ENCODE measurements at places on chromosomes 3 and 15. TPM values are rescaled to one million over a fixed set of nuclear protein-coding genes. Genes with fewer than 3 reads are reported as not detected.

Gene PLSCR5
- total RNA-seq: not detected

GRCh38 chr15:41396111-41396510, 6.2 kb downstream of the NDUFAF1 start:
- H3K4me3 ChIP-seq: no peak overlapping the region
- no peaks in the 10 kb centered on the region for H3K27me3 ChIP-seq
- H3K4me1 ChIP-seq: peaks cover 3% of the 10 kb centered on the region

- no peaks in the 10 kb centered on the region for H3K27me3 ChIP-seq
- H3K27ac ChIP-seq: peak overlapping the region; percentile 29
- no peaks in the 10 kb centered on the region for H3K36me3 ChIP-seq
- no peak for DNase-seq
Measured at GRCh38 chr3:177673112-177673914, 476.0 kb upstream of the TBL1XR1 start.

DNA sequence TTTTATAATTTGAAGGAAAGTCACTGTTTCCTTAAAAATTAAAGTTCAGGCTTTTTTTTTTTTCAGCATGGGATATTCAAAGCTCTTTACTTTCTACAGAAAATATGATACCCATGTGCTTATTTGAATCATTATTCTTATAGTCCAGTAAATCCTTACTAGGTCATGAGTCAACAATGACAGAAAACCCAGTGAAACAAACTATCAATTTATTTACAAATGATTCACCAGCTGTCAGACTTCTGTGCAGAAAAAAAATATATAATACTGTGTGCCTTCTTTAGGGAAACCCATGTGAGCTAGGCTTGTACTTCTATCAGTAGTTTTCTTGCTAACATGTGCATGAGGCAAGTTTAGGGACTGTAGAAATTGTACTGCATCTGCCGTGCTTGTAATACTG, 1.2 kb downstream of the ACP3 start:
- no peak for DNase-seq
- H3K36me3 ChIP-seq: no peaks in the 10 kb centered on the region
- H3K27me3 ChIP-seq: peaks cover 17% of the 10 kb centered on the region

GRCh38 chr15:43127752-43128151, 5.6 kb upstream of the TMEM62 start:
- no peak for DNase-seq
- H3K4me1 ChIP-seq: peaks cover 24% of the 10 kb centered on the region
- no peak overlapping the region for H3K4me3 ChIP-seq
- no peaks in the 10 kb centered on the region for H3K27me3 ChIP-seq
- H3K27ac ChIP-seq: no peak overlapping the region
- peaks cover 2% of the 10 kb centered on the region for H3K36me3 ChIP-seq

Measured in chondrocyte (in vitro differentiated cells).